Stimulated activated CD8-positive, alpha-beta memory T cell treated with anti-CD3 and anti-CD28 coated beads, Interleukin-12 subunit alpha, Interleukin-12 subunit beta, amount 100 ng/mL, for 1 hour (primary cell): ENCODE measurements at places on chromosomes 12 and 14.

DNA sequence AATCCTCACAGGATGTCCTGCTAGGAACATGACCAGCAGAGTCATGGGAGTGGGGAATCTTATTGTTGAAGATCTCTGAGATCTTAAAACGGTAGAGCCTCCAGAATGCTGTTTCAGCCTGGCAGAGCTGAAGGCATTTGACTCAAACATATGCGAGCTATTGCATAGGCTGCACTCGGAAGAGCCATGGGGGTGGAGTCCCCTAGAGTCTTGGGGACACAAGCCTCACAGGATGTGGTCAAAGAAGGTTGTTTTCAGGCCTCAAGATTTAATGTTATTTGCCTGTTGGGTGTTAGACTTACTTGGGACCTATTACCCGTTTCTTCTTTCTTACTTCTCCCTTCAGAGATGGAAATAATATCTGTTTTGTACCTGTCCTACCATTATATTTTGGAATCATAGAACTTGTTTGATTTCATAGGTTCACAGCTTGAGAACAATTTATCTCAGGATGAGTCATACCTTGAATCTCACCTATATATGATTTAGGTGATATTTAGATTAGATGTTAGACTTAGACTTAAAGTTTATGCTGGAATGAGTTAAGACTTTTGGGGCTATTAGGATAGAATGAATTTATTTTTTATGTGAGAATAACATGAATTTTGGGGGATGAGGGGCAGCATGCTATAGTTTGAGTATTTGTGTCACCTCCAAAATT, 172.2 kb upstream of the ATP2B1 start:
- peak; percentile 19 for DNase-seq

DNA sequence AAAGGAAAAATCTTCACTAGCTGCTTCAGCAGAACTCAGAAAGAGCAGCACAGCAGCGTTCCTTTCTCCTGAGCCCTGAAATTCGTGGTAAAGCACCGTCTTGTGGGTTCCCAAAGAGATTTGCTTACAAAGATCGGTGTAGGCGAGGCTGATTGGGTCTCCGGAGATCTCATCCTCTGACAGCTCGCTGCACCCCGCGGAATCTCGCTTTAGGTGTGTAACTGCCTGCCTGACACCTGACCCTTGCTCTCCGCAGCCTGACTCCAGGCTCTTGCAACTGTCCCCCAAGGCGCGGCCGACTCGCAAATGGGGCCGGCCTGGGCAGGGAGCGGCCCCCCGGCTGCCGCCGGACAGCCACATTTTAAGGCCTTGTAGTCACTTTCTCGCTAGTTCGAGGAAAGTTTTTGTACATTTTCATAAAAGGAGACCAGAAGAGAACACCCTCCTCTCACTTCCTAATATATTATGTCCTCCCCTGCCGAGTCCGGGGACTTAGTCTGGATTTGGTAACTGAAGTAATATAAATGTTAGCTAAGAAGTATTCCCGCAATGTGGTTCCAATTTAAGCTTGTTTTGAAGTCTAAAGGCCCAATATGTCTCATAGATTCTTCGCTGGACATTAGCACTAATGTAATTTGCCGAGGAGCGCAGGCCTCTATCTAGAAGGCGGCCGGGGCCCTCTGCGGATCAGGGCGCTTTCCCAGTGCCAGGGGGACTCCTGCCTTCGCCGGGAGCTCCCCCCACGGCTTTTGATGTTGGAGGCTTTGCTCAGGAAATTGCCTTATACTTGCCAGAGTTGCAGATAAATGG, 177.3 kb upstream of the CDKN3 start:
- no peak for DNase-seq

- DNase-seq = no peak
Measured at GRCh38 chr14:70032447-70032846, 153.2 kb downstream of the SMOC1 start.

GRCh38 chr14:75822522-75823141, 159.2 kb downstream of the TGFB3 start:
- no peak for DNase-seq

DNA sequence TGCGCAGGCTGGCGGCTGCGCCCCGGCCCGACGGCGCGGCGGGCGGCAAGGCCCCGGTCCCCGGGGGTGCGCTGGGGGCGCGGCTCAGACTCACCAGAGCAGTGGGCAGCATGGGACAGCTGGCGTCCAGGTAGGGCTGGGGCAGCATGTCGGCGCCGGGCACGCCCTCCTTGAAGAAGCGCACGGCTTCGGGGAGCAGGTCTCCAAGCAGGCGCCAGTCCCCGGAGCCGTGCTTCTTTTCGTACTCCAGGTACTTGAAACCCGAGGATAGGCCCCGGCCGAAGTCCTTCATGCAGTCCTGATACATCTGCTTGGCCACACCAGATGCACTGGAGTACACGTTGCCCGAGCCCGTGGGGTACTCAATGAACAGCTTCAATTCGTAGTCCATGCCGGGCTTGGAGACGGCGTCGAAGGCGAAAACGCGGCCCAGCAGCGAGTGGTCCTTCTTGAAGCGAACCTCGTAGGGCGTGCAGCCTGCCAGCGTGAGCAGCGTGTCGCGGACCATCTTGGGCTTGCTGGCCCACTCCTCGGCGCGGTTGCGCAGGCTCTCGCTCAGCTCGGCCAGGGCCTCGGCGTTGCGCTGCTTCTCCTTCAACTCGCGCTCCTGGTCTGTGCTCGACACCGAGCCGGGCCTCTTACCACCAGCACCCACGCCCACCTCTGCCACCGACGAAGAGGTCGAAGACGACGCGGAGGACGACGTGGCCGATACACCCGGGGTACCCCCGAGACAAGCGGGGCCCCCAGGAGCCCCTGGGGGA, 2.2 kb downstream of the IRF2BPL start:
- DNase-seq = no peak

DNA sequence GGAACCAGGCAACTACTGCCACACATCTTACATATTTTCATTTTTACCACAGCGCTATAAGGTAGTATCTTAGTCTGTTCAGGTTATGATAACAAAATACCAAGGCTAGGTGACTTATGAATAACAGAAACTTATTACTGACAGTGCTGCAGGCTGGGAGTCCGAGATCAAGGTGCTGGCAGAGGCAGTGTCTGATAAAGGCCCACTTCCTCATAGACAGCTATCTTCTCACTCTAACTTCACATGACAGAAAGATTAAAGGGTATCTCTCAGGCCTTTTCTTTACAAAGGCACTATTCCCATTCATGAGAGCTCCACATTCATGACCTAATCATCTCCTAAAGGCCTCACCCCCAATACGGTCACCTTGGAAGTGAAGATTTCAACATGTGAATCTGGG, 59.8 kb upstream of the MDM1 start:
- no peak for DNase-seq

DNA sequence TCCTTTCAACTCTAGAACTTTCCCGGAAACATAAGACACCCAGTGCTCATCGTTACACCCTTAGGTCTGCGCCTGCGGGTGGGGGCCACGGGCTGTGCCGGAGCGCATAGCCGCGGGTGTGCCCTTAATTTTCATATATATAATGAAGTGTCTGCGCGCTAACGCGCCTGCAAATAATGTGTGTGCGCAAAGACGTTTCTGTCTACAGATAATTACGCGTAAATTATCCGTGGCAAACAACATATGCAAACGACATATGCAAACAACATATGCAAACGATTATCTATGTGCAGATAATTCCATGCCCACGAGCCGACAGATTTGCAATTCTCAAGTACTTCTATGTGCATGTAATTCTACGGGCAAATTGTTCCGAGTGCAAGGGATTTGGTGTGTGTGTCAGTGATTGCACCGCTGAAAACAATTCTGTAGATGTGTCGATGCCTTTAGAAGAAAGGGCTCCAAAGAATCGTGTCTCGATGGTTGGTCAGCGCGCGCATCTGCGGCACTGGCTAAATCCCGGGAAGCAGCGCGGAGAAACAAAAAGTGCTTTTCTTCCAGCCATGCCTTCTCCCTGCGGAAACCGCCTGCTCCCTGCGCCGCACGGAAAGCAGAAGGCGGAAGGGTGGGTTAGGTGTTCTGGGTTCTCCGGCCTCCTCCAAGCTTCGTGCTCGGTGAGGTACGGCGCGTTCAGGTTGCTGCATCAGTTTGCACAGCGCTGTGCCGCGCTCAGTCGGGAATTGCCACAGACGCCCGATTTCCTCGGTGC, 34.5 kb upstream of the TBX5 start:
- DNase-seq = no peak

- no peak for DNase-seq
Measured at GRCh38 chr14:104935955-104936354, 11.3 kb downstream of the PLD4 start.

GRCh38 chr12:100942984-100943749, 148.6 kb downstream of the ANO4 start:
- DNase-seq = no peak

GRCh38 chr14:75307700-75308379, 29.2 kb downstream of the FOS start:
- peak; percentile 44 for DNase-seq

DNA sequence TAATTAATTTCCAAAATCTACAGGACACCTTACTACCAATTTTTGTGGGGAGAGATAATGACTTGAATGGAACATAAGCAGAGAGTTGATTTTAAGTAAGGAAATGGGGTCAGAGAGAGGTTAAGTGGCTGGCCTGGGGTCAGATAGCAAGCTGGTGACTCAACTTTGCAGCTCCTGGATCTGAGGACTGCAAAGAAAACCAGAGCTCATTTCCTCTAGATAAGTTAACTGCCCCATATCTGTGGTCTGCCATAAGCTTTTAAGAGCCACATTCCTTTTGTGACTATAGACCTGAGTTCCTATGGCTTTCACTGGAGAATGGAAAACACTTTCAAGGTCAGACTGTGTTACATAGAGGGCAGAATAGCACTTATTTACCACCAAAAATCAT, 201.2 kb upstream of the PRICKLE1 start:
- DNase-seq = no peak

- DNase-seq = no peak
Measured at GRCh38 chr14:60184905-60185555, 19.8 kb upstream of the DHRS7 start.

GRCh38 chr14:78398216-78398615, 228.0 kb downstream of the NRXN3 start:
- DNase-seq = no peak

GRCh38 chr12:77494296-77494695, 336.4 kb upstream of the NAV3 start:
- no peak for DNase-seq

- no peak for DNase-seq
Measured at GRCh38 chr12:56760460-56760859, 2.7 kb upstream of the HSD17B6 start.

- no peak for DNase-seq
Measured at GRCh38 chr12:23473071-23473470, 476.4 kb downstream of the SOX5 start.

GRCh38 chr12:117279606-117280005, 81.8 kb downstream of the NOS1 start:
- no peak for DNase-seq

- DNase-seq = no peak
Measured at GRCh38 chr14:80325112-80325511, 113.8 kb upstream of the DIO2 start.

- DNase-seq = no peak
Measured at GRCh38 chr14:100504372-100505078, 82.7 kb downstream of the BEGAIN start.

- no peak for DNase-seq
Measured at GRCh38 chr12:90757957-90758356, 197.0 kb downstream of the CCER1 start.

DNA sequence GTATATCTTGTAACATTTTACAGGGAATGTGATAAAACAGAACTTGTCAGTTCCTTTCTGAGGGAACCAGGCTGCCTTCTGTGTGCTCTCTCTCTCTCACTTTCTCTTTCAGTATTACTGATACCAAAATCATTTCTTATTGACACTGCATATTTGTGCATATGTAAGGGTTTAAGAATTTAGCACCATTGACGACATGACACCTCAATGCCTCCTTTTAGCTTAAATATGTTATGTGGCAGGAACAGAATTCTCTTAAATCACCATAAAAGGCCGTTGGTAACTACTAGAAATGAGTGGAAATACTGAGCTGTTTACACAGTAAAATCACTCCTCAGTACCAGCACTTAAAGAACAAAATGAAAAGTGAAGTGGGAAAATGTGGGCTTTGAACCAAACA, 457.7 kb upstream of the SYT1 start:
- no peak for DNase-seq

DNA sequence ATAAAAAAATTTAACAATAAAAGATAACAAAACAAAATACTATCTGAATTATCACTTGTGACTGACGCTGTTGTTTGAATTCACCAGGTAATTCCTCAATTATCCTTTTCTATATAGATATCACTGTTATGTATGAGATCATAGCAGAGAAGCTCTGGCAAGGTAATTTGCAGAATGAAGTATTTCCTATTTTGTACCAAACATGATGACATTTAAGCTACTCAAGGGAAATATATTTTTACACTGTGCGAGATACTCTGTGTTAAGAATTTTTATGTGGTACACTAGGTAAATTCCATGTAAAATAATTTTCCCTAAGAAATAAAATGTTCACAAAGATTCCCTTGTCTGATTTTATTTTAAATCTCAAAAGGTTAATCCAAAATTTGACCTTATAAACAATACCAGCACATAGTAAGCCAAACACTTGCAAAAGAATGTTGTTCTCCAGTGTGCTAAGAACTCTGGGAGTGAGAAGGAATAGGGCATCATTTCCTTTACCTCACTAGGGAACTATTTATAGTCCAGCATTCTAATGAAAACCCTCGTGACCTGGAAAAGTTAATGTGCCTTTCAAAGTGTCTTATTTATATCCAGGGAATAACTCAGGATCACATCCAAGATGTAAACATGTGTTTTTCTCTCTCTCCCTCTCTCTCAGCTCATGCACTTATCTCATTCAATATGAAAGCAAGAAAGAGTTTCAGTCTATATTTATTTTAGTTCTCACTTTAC, 115.2 kb upstream of the RAP1B start:
- no peak for DNase-seq

DNA sequence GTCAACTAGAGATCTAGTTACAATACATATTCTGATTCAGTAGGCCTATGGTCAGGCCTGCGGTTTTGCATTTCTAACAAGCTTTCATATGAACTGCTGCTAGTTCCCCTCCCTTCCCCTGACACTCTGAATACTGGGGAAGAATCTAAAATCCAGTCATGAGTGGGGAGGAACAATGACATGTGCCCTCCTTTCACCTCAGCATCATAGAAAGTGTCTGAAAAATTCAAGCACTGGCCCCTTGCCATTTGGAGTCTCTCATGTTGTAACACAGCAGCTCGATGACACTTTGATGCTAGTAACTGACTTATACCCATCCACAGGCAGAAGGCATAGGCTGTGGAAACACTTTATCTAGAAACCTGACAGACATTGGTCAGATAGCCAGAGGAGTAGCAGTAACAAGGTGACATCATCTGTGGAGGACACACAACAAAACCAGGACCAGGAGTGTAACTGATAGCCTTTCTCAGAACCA, 161.9 kb upstream of the RASSF8 start:
- no peak for DNase-seq

DNA sequence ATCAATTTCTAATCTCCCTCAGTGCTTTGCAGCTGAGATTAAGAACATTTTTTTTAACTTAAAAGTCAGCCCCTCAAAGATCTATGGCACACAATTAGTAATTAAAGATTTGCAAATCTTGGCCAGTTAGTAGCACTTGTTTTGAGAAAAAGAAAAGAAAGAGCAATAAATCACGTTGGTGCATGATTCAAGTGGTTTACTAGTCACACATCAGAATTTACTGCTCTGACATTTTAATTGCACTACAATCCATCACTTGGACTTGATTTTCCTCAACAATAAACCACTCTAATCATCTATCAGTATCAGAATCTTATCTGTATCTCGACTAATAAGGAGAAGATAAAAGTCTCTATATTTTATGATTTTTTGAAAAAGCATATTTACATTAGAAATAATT, 154.3 kb downstream of the HELB start:
- no peak for DNase-seq
